Naive thymus-derived CD8-positive, alpha-beta T cell (primary cell): ENCODE measurements at places on chromosomes 11 and 22.

- DNase-seq, result no peak
These were observed 29.0 kb downstream of the RTN4R start for GRCh38 chr22:20238901-20239675.

GRCh38 chr22:19636696-19637407 lies 77.5 kb upstream of the SEPTIN5 start:
- DNase-seq, result no peak

- no peak for DNase-seq
These were observed 21.5 kb upstream of the CABP2 start for GRCh38 chr11:67544616-67545242.

GRCh38 chr11:104844451-104844850 lies 53.8 kb downstream of the CASP12 start:
- DNase-seq, result no peak

- no peak for DNase-seq
These were observed 34.8 kb downstream of the MRGPRX2 start for GRCh38 chr11:19025481-19026406.

- no peak for DNase-seq
These were observed 93.2 kb downstream of the PLEKHA7 start for GRCh38 chr11:16921019-16921418.

DNA sequence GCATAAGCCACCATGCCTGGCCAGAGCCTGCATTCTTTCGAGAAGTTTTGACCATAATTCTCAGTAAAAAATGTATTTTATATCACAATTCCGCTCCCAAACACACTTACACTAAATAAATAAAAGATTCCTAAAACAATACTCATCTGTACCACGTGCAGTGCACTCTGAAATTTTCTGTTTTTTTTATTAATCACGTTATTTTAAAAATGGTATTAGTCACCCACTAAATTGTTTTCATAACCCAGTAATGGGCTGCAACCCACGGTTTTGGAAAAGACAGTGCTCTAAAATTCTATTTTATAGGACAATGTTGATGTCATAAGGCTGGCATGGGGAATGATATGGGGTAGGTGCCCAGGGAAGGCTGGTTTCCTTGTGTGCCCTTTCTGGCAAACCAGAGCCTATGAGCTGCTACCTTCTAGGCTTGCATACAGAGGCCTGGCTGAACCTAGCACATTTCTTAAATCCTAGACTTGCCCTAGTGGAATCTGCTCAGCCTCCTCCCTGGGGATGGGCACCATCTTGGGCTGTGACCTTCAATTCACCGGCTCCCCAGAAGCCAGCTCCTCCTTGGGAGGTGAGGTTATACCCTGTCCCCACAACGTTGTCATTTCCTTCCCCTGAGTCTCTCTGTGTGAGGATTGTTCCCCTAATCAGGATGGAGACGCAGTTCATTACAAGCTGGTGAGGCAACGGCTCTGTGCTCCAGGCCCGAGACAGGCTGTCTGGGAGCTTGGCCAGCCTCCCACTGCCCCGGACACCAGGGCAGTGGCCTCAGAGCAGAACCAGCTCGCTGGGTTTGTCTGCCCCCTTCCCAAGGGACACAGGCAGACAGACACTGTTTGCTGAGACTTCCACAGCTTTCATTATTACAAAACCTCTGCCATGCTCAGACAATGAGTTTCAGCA lies 116.5 kb upstream of the NAV2 start:
- DNase-seq, result no peak

GRCh38 chr11:66857927-66858185 lies 992 bp downstream of the LRFN4 start:
- DNase-seq, result no peak

GRCh38 chr11:27395556-27396258 lies 32.7 kb upstream of the CCDC34 start:
- no peak for DNase-seq

GRCh38 chr22:19930551-19931486 lies 10.8 kb upstream of the COMT start:
- no peak for DNase-seq

DNA sequence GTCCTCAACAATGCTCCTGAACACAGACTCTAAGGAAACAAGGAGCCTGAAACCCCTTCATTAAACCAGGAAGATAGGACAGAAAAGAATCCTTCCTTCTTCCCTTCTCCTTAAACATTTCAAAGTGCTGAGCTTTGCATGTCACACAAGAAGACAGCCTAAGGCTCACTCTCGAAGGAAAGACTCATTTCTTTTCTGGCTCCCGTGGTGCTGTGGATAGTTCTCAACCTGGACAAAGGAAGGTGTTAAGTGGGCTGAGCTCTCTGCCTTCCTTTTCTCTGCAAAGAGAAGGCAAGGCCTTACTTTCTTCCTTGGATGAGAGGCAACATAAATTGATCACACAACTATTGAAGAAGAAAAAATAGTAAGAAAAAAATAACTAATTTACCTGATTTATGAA lies 452.4 kb upstream of the DDI1 start:
- no peak for DNase-seq

GRCh38 chr22:16987822-16988221 lies 20.2 kb downstream of the GAB4 start:
- DNase-seq, result no peak
